Activated gamma-delta T cell (primary cell): ENCODE measurements at places on chromosomes 7 and 10.

DNA sequence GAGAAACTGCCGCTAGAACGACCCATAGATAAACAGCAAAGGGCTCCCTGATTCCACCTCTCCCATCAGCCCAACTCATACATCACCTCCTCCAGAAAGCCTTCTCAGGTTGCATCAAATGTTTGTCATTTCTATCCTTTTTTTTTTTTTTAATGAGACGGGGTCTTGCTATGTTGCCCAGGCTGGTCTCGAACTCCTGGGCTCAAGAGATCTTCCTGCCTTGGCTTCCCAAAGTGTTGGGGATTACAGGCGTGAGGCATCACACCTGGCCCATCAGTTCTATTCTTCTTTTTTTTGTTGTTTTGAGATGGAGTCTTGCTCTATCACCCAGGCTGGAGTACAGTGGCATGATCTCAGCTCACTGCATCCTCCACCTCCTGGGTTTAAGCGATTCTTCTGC is 7.0 kb downstream of the SPACDR start:
- DNase-seq: no peak

DNA sequence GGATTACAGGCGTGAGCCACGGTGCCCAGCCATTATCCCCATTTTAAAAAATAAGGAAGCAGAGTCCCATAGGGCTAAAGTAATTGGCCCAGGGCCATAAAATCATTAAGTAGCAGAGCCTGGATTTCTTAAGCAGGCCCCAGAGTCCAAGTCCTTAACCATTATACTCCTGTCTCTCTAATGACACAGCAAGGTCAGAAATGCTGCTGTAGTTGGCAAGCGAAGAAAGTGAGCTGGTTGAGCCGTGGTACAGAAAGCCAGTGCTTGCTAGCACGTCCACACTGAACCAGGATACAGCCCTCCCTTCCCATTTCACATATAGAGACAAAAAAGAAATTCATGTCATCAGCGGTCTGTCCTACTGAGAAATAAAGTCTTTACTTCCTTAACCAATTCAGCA is 562.7 kb downstream of the GALNT17 start:
- DNase-seq: no peak

GRCh38 chr7:47572939-47573757 is 8.8 kb downstream of the TNS3 start:
- DNase-seq: no peak

DNA sequence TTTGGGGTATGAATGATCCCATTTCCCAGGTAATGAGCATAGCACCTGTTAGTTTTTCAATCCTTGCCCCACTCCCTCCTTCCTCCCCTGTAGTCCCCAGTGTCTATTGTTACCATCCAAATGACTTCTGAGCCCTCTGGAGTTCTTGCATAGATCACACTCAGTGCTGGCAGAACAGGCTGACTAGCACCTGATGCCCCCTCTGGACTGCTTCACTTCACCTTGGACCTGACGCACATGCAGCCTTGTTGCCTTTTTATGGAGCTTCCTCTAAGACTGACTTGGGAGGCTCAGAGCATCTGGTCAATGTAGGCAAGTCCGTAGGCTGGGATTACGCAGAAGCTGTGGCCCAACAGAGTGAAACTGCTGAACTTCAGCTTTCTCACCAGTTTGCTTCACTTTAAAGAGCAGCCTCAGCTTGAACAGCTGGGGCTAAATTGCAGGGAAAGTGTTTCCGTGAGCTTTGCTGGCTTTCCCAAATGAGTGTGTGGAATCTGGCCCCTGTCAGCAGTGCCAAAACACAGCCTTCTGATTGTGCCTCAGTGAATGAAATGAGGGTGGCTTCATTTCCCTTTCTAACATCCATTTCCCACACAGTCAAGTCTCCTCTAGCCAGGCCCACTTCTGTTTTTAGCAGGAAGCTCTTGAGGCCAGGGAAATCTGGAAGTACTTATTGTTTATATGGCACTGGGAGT is 48.5 kb downstream of the NXPH1 start:
- no peak for DNase-seq

- DNase-seq: no peak
These were observed 6.8 kb upstream of the AMPH start for GRCh38 chr7:38637957-38638356.

- DNase-seq: no peak
These were observed 6.8 kb downstream of the ATG9B start for GRCh38 chr7:151017370-151017952.

DNA sequence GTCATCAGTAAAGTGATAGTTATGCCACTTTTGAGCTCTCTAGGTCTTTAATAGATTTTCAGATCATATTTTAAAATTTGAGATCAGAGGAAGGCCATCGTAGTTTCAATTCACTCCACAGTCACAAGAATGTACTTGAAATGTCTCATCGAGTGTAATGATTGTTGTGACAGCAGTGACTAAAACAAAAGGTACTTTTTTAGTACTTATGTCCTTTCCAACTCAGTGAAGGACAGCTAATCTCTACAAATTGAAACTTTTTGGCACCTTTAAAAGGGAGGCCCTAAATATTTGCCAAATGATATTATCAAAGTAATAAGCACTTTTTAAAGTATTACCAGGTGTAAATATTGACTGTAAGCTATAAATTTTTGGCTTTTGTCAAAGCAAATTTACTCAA is 702.9 kb upstream of the GRM3 start:
- no peak for DNase-seq

DNA sequence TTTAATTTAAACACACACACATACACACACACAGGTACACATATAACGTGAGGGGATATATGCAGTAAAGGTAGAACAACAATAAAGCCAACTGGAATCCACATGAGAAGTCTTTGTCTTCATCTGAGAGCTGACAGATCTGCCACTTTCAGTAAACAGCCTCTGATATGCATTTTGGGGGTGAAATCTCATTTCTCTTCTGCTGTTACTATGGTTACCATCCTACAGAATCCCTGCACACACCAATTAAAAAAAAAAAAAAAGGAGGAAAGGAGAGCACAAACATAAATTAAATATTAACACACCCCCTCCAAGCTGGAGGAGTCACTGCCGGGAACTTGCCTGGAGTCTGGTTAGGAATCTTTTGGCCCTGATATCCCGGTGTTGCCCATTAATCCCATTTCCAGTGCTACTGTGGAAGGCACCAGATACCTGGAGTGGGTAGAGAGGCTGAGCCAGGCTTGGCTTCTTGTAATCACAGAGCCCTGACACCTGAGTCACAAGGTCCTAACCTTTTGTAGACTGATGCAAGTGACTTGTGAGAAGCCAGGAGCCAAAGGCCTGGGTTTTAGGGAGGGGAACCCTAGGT is 169.1 kb downstream of the LHFPL3 start:
- no peak for DNase-seq

DNA sequence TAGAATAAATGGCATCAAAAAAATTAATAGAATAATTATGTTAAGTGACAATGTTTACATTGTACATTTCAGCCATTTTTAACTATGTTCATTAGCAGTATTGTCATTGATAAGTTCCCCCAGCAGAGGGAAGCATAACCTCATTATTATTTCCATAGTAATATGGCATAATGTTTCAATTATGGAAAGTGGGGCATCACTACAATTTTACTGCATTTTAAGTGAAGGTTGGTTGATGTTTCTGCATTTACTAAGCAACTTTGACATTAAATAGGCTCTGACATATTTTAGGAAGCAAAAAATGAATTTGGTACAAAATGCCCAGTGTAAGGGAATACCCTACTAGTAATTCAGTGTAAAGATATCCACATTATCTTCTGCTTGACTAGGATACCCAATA is 218.3 kb downstream of the SEMA3A start:
- DNase-seq: no peak

DNA sequence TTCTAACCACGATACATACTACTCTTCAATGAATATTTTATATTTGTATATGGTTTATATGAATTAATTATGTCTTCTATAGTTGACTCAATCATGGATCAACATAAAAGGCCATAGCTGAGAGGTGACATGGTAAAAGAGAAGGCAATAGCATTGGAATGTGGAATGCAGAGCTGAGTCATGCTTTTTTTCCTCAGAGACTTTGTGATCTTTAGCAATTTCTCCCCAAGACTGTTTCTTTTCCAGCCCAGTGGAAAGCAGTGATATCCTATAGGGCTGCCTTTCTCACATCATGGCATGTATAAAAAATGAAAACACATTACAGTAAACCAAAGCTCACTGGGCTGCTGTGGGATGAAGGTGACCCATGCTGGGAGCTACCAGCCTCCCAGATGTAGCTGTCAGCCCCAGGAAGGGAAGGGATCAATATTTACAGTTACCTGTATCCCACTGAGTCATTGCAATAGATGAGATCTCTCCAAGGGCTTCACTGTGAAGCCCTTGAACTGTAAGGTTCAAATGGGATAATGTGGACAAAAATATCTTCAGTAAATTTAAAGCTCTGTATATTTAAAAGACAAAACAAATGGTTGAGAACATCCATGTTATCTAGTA is 30.2 kb downstream of the SLC39A12 start:
- no peak for DNase-seq

DNA sequence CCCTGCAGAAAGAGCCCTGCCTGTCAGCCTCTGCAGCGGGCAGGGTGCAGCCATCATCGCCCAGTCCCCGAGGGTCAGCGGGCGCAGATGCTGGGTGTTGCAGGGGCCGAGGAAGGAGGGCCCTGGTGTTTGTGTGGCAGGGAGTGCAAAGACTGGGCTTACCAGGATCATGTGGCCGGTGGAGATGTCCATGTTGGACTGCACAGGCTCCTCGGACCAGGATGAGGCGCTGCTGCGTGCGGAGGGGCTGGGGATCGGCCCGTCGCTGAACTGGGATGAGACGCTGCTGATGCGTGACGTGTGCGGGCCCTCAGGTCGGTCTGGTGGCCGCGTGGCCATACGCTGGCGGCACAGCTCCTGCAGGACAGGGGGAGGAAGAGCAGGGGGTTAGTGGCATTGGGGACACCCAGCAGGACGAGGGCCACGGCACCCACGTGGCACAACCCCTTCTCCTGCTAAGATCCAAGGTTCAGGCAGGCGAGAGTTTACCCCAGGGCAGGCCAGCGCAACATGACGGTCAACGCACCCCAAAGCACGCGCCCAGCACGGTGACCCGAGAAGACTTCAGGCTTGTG is 319.5 kb downstream of the DNAJB6 start:
- DNase-seq: no peak

DNA sequence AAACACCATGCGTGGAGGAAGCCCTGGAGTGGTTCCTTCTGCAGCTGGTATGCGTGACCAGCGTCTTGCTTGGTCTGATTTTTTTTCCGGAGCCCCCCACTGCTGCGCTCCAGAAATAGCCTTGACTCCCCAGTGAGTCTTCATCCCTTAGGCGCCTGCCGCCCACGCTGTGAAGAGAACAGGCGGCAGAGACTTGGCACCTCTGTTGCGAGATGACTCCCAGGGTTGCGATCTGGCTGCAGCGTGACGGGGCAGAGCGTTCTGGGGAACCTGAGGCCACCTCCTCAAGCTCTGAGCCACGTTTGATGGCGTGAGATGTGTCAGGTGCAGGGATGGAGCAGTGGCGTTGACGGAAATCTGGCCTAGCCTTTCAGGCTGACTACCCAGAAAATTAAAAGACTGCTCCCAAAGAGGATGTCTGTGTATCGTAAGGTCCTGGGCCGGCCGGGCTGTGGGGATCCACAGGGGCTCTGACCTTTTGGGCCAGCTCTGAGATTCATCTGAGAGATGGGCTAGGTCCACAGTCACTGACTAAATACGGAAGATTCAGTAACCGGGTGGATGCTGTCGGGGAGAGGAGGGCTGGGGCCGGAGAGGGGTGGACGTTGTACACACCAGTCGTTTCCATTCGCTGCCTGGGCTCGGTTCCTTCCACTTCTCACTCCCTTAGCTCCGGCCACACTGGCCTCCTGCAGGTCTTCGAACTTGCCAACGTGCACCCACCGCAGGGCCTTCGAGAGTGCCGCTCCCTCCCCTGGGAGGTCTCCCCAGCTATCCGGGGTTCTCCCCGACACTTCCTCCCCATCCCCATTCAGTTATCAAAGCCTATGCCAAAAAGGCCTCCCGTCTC is 33.8 kb downstream of the PFKFB3 start:
- no peak for DNase-seq

DNA sequence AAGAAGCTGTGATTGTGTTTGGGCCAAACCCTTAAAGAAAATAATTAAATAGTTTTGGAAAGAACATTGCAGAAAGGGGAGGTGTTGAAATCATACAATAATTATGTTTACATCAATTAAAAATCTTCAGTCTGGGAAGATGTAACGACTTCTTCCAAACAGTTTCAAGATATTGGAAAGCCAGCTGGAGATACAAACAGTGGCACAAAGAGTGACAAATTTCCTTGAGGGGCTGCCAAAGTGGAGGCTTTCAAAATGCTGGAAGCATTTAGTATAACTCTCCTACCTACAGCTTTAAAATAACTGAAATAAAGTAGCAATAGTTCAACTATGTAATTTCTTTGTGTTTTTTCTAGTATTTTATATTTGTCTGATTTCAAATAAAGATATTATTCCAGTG is 405.0 kb downstream of the DNAJB9 start:
- DNase-seq: no peak

GRCh38 chr10:22713853-22714478 is 412 bp downstream of the PIP4K2A start:
- peak; percentile 46 for DNase-seq

DNA sequence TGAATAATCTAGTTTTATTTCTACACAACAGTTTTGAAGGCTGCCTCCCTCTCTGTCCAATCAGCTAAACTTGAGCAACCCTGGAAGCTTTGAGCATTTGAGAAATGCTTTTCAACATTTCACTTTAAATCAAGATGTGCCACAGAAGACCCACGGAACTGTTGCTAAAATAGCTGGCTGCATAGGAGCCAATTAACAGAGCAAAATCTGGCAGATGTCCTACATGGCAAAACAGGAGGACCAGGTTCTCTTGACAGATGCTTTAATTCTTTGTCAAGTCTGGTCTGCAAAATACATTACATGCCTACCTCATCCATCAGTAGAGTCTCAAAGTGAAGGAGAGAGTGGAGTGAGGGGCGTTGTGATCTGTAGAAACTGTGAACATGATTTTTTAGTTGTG is 185.9 kb downstream of the DPY19L1 start:
- no peak for DNase-seq

- no peak for DNase-seq
These were observed 154.0 kb downstream of the REEP3 start for GRCh38 chr10:63675171-63675570.

GRCh38 chr7:108094933-108095710 is 35.0 kb downstream of the LAMB4 start:
- no peak for DNase-seq

GRCh38 chr7:70712942-70713341 is 419.0 kb upstream of the GALNT17 start:
- DNase-seq: no peak

- DNase-seq: no peak
These were observed 126.7 kb upstream of the CALN1 start for GRCh38 chr7:72538856-72539255.

- DNase-seq: no peak
These were observed at the start of gene CCM2 for GRCh38 chr7:45000093-45001032. TSS of gene CCM2 (plus strand) at chr7:45000201. CDS start at chr7:45000334, 133 bp downstream.

GRCh38 chr7:140080919-140081318 is 18.2 kb upstream of the PARP12 start:
- DNase-seq: no peak

GRCh38 chr10:63505562-63505961 is 15.6 kb upstream of the REEP3 start:
- DNase-seq: no peak
